Hematopoietic multipotent progenitor cell treated with erythropoietin and hydrocortisone succinate and interleukin-3 and kit ligand, for 4 days (in vitro differentiated cells): ENCODE measurements at places on chromosomes 11 and 22.
A peak's percentile ranks its signal among the peaks of the same experiment; 100 is the strongest.

DNA sequence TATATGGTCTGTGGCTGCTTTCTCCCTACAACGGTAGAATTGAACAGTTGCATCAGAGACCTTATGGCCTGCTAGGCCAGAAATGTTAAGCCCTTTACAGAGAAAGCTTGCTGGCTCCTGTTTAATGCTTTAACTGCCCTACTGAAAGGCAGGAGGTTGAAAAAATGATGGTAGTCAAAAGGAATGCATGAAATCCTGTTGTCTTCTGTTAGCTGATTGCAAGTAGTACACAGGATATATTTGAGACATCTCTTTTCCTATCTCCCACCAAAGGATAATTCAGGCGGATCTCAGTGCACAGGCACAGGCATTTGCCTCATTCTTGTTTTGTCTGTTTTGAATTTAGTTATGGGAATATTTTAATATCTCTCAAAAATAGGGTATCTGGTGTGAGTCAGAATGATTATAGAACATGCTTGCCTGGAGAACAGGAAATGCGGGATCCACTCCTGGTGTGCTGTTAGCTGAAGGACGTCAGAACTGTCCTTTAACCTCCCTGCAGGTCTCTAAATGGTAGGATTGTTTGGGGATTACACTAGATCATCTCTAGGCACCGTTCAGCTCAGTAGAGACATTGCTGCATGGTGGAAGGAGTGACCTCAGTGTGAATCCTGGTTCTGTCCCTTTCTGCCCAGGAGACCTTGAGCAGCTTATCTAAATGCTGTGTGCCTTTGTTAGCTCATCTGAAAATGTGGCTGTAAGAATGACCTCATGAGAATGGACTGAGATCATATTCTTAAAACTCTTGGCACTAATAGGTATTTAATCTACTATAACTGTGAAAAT is 49.5 kb downstream of the PACS1 start:
- DNase-seq, result no peak

GRCh38 chr11:107044503-107044902 is 26.2 kb upstream of the GUCY1A2 start:
- no peak for DNase-seq

DNA sequence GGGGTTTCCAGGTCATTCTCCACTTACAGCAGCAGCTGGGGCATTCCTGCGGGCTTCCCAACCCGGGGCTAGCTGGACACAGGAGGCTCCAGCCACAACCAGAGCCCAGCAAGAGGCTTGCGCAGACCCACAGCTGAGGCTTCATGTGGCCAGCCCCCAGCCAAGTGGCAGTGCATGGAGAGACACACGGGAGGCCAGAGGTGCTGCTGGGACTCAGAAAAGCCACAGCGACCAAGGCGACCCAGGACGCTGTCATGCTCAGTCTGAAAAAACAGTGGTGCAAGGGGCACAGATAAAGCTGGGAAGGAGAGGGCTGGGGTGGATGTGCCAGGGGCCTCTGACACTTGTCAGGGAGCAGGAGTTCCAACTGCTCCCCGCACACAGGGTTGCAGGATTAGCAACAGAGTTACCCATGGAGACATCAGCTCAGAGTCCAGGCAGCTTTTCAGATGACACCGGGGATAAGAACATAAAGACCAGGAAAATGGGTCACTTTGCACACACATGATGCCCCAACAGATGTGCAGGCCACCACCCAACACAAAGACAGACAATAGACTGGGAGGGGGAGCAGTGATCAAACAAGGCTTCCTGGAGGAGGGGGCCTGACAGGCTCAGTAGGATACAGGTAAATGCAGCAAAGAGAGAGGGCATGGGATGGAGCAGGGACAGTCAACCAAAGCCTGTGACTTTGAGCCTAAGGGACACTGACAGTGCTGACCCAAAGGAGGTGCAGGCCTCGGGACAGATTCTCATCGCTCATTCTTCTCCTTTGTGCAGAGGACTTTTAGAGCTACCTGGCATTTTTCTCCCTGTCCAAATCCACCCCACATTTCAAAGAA is 6.9 kb upstream of the NEAT1 start:
- no peak for DNase-seq

GRCh38 chr11:117887431-117888138 is 11.1 kb upstream of the FXYD6 start:
- DNase-seq, result no peak

GRCh38 chr11:103949781-103950180 is 86.7 kb upstream of the DDI1 start:
- no peak for DNase-seq

GRCh38 chr11:13189561-13190426 is 87.8 kb upstream of the BMAL1 start:
- no peak for DNase-seq

GRCh38 chr11:102488208-102488607 is 35.6 kb upstream of the TMEM123 start:
- DNase-seq, result no peak

- DNase-seq, result no peak
These were observed 1136.2 kb downstream of the LRRC4C start for GRCh38 chr11:40323241-40323640.

- no peak for DNase-seq
These were observed 36.0 kb downstream of the ART5 start for GRCh38 chr11:3605771-3606203.

GRCh38 chr11:95835768-95836488 is 45.6 kb downstream of the CEP57 start:
- DNase-seq, result peak; percentile 79

GRCh38 chr11:72609045-72609444 is 65.2 kb downstream of the PDE2A start:
- DNase-seq, result peak; percentile 74

DNA sequence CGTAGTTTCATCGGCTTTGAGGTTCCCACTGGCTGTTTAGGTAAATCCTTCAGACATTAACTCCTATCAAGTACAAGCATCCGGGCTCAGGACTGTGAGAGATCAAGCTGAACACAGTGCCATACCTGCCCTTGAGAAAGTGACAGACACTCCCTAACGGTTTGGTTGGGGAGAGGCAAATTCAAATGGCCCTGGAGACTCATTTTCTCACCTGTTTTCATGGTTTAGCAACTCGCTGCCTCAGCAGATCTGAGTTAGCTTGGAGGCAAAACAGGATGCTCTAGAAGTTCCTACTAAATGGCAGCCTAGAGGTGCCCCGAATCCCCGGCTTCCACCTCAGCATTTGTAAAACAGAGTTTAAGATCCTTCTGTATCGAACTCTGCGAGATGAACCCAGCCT is 3.6 kb upstream of the FBXO3 start:
- DNase-seq, result no peak

GRCh38 chr11:1922481-1923081 is 3.1 kb downstream of the TNNT3 start:
- DNase-seq, result no peak

GRCh38 chr22:21909871-21910270 is 42.4 kb upstream of the MAPK1 start:
- no peak for DNase-seq

DNA sequence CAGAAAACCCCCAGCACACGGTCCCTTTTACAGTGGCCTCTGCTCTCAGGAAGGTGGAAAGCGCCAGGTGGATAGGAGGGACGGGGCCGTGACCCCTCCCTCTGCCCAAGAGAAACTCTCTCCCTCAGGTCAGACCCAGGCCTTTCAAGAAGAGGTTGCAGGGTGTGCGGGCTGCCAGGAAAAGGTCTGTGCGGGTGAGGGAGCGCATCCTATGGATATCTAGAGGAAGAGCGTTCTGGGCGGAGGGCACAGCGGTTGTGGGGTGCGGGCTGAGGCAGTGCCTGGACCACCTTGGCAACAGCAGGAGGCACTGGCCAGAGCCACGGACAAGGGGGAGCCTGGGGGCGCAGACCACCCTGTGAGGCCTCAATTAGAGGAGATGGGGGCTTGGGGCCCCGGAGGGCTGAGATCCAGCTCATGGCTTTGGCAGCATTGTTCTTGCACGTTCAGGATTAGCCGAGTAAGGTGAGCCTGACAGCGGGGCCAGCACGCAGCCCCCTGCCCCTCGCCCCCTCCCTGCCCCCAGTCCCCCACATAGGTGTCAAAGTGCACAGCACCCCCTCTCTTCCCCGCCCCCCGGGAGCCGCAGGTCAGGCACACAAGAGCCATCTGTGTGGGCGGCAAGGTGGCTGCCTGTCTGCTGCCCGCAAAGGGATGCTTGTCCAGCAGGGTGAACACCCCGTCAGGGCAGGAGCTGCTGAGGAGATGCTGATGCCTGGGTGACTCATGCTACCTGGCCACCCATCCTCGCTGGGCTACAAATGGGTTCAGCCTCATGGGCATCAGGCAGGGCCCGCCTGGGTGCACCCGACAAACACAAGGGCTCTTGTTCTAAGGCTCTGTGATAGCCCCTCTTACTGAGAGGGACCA is 92.8 kb upstream of the KCNQ1OT1 start:
- DNase-seq, result no peak

GRCh38 chr11:60781286-60781980 is 3.7 kb upstream of the MS4A10 start:
- DNase-seq, result peak; percentile 20

DNA sequence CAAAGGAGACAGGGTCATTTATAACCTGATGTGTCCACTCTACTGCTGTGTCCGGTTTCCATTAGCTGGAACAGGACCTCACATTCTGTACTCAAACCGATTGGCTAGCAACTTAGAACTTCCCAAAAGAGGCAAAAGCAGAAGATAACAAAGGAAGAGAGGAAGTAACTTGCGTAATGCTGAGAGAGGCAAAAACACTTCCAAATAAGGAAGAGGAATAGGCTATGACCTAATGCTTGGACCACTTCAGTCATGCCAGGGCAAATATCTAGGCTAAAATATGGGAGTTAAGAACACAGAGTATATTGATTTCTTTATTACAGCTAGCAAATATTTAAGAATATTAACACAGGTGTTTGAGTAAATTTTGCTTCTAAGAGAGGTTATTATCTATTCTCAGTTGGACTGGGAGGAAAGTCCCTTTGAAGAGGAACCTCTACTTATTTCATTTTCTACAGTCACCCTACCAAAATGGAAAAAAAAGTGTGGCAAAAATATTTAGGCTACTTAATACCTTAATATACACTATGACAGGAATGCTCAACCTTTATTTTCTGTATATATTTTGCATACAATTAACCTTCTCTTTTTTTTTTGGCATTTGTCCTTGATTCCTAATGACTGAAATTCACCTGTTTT is 499.8 kb upstream of the CHORDC1 start:
- DNase-seq, result peak; percentile 10

DNA sequence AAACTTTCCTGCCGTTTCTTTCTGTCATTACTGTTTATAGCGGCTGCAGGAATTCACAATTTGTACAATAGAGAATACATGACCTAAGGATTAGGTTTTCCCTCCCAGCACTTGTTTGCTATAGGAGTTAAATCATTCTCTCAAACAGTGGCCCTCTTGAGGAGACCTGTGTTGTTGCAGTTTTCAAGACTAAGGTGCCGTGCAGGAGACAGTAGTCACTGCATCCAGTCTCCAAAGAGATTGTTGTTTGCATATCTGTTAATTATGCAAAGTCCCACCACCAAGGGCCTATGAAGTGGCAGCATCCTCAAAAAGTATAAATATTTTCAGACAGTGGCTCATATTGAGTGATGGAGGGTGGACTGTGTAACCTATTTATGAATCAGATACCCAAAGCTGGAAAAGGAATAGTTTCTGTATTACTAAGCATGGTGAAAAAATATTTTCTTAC is 2.3 kb downstream of the PRSS23 start:
- DNase-seq, result peak; percentile 84

DNA sequence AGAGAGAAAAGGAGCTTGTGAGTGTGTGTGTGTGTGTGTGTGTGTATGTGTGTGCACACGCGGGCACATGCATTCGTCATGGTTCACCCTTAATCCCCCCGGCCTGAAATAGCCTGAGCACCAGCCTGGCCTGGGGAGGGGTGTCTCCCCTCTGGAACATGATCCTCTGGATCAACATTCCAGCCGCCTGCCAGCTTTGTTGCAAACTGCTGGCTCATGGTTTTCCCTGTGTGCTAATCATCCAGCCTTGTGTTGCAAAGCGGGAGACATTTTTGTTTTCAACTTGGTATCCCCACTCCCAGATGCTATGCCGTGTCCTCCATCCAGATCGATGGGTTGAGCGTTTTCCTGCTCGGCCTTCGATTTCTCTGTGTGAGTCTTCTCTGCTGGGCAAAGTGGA is 94.3 kb downstream of the FEZ1 start:
- DNase-seq, result no peak

DNA sequence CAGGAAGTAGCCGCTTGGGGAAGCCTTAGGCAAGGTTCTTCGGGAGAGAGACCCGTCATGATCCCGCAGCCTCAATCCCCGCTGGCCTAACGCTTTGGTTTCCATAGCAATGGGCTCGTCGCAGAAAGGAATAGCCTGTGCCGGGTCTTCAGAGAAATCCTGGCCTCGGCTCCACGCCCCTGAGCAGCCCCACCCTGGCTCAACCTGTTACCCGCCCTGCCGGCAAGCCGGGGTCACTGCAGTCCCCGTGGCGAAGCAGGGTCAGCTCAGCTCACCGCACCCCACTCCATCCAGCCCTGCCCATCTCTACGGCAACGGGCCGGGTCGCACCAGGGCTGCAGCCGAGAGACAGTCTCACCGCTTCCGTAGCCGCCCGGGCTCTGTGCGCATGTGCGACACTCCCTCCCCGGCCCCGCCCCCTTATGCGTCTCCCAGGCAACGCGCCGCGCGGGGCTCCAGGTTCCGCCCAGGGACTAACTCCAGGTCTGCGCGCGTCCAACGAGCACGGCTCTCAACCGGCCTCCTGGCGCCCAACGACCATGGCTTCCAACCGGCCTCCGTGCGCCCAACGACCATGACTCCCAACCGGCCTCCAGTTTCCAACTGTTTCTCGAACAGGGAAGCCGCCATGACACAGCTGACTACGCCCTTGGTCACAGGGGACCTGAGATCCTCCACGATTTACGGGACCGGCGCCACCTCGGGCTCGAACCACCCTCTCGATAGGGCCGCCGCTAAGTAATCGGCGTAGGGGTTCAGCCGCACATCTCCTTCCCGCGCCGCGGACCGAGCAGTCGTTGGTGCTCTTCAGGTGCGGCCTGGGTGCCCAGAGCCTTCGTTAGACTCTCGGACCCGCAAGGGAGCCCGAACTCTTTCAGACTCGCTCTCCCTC is at the start of gene DUSP18:
DUSP18 (minus strand) TSS at position 382 of the 892 bp plus-strand sequence. CDS start 3,872 bp downstream, outside the sequence.
- peak; percentile 96 for DNase-seq

- DNase-seq, result no peak
These were observed 244.7 kb upstream of the PDGFD start for GRCh38 chr11:104408630-104409029.

GRCh38 chr11:61545341-61545740 is 35.5 kb downstream of the SYT7 start:
- DNase-seq, result peak; percentile 52

GRCh38 chr11:1949302-1949701 is 2.2 kb downstream of the MRPL23 start:
- no peak for DNase-seq
